HFFc6 (cell line): ENCODE measurements at places on chromosomes 12 and 14. TPM values are rescaled to one million over a fixed set of nuclear protein-coding genes. Genes with fewer than 3 reads are reported as not detected.
A peak's percentile ranks its signal among the peaks of the same experiment; 100 is the strongest.

RNASE3 gene
- not detected in 3 replicates for total RNA-seq

FOXN4 gene
- total RNA-seq: not detected in 3 replicates

DNA sequence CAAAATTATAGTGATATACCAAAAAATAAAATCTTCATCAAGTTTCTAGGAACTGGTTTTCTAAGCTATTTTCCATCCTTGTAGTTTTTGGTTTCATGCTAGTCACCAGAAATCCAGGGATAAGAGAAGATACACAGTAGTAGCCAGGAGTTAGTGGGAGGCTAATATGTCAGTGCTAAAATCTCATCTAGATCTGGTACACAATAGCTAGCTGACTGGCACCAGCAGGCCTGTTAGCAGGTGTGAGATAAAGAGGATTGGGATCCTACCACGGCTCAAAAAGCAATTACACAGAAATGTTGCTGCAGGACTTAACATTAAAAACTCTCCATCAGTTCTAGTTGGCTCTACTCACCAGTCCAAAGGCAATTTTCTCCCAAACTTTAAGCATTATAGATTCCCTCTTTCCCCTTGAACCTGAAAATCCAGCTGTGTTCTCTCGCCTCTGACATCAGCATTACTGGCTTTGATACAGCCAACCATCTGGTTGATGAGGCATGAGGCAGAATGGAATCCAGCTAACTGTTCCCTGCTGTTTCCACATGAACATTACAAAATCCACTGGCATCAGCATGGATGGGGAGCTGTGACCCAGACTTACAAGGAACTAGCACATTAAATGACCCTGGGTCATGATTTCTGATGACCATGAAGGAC lies 41.8 kb upstream of the CCDC196 start:
- 0 out of 2 replicates have a peak, but pooled peaks cover 8% of the 10 kb centered on the region for H3K36me3 ChIP-seq
- H3K27ac ChIP-seq: no peak overlapping the region
- peaks cover 2% of the 10 kb centered on the region; the same call in 1 of the 2 replicates for H3K27me3 ChIP-seq
- DNase-seq: no peak

DNA sequence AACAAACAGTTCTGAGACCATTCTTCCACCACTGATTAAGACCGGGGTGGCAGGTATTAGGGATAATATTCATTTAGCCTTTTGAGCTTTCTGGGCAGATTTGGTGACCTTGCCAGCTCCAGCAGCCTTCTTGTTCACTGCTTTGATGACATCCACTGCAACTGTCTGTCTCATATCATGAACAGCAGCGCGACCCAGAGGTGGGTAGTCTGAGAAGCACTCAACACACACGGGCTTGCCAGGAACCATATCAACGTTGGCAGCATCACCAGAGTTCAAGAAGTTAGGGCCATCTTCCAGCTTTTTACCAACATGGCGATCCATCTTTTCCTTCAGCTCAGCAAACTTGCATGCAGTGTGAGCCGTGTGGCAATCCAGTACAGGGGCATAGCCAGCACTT lies 16.9 kb downstream of the AEBP2 start:
- no peak for DNase-seq
- no peaks in the 10 kb centered on the region; the same call in none of the 2 replicates for H3K27me3 ChIP-seq
- H3K27ac ChIP-seq: no peak overlapping the region
- no peak overlapping the region for H3K4me3 ChIP-seq
- H3K4me1 ChIP-seq: peaks cover 6% of the 10 kb centered on the region; the same call in 1 of the 2 replicates

DNA sequence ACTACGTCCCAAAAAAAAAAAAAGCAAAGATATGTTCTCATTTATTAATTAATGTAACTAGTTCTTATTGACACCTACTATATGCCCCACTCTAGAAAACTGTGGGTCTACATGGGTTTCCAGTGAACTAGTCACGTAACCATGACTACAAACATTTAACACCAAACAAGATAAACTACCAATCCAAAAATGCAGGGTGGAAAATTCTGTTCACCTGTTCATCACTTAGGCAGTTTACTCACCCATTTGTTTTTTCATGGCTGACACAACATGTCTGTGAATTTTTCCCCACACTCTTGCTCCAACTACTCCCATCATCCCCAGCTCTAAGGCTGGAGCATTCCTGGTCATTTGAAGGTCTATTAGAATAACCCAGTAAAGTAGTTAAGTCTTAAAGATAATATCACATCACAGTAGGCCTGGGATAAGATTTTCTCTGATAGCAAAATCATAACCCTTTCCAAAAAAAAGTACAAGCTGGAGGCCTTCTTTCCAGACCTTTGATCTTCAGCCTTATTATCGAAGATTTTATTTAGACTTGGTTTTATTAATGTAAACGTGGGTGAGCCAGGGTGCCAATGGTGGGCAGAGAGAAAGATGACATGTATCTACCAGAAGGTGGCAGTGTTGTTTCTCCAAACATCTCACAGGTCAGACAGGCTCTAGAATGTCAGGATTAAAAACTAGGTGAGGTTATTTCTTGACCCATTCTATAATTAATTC lies 61.6 kb upstream of the DAAM1 start:
- no peaks in the 10 kb centered on the region for H3K36me3 ChIP-seq
- peak; percentile 53 for DNase-seq

DNA sequence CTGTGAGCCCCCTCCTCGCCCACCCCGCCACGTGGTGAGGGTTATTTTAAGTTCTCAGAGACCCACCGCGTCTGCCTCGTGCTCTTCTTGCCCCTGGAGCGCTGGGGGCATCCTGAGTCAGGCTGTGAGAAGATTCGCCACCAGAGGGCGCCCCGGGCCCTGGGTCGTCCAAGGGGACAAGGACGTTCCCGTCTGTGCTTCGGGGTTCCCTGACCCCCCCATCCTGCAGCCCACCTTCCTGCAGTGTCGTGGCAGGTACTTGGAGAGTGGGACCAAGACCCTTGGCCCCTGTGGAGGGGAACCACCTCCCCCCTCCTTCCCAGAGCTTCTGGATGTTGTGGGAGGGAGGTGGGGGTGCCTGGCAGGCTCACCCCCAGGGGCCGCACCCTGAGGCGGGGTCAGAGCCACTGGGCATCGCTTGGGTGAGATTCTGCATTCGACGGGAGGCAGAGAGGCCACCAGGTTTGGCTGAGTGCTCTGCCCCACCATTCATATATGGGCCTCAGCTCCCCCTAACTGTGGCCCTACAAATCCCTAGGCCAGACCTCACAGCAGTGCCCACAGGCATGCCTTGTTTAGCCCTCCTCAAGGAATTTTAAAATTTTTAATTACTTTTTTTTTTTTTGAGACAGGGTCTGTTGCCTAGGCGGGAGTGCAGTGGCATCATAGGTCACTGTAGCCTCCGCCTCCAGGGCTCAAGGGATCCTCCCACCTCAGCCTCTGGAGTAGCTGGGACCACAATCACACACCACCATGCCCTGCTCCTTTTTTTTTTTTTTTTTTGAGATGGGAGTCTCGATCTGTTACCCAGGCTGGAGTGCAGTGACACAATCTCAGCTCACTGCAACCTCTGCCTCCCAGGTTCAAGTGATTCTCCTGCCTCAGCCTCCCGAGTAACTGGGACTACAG lies 17.0 kb downstream of the RHOF start:
- H3K4me3 ChIP-seq: no peak overlapping the region
- peaks cover 10% of the 10 kb centered on the region for H3K4me1 ChIP-seq
- no peak for DNase-seq
- H3K36me3 ChIP-seq: no peaks in the 10 kb centered on the region
- H3K27ac ChIP-seq: no peak overlapping the region
- 0 out of 2 replicates have a peak, but pooled peaks cover 2% of the 10 kb centered on the region for H3K27me3 ChIP-seq

FAM186B gene
- 0.18 to 0.36 TPM (median 0.26 TPM) in 3 replicates for total RNA-seq

GRCh38 chr14:100841761-100842403 lies 16.0 kb downstream of the MEG3 start:
- H3K36me3 ChIP-seq: peaks cover 14% of the 10 kb centered on the region
- H3K4me1 ChIP-seq: peaks cover 50% of the 10 kb centered on the region
- peak overlapping the region; percentile 11; the same call in 1 of the 2 replicates for H3K4me3 ChIP-seq
- H3K27me3 ChIP-seq: peaks cover 28% of the 10 kb centered on the region

DNA sequence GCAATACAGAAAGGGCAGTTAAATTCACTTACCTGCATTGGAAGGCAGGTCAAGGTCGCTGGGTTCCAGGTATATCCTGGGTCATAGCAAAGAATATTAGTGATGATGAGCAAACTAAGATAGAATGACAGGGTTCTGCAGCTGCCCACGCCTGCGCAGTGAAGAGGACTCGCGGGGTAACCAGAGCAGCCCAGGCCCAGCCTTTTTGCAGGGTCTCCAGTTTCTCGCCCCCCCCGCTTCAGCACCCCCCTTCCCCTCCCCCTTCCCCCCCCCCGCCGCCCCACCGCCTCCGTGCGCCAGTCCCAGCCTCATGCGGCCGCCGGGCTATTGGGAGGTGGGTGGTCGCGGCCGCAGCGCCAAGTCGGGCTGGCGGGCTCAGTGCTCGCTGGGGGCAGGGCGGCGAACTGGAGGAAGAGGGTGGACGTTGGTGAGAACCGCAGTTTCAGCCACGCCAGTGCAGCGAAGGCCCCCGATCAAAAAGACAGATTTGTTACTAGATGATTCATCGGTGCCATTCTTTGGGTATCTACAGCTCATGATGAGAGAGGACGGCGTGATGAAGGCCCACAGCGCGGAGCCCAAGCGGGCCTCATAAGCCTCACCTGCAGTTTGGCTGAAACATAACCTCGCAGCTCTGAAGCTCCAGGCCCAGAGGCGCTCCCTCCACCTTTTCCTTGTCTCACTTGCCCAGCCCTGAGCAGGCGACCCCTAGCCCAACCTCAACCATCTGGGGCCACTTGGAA lies 20.2 kb downstream of the SLC2A3 start:
- H3K36me3 ChIP-seq: peaks cover 28% of the 10 kb centered on the region
- DNase-seq: no peak
- H3K27me3 ChIP-seq: peaks cover 4% of the 10 kb centered on the region
- no peak overlapping the region for H3K4me3 ChIP-seq
- 0 out of 2 replicates have a peak, but pooled peaks cover 6% of the 10 kb centered on the region for H3K4me1 ChIP-seq
- no peak overlapping the region for H3K27ac ChIP-seq

DNA sequence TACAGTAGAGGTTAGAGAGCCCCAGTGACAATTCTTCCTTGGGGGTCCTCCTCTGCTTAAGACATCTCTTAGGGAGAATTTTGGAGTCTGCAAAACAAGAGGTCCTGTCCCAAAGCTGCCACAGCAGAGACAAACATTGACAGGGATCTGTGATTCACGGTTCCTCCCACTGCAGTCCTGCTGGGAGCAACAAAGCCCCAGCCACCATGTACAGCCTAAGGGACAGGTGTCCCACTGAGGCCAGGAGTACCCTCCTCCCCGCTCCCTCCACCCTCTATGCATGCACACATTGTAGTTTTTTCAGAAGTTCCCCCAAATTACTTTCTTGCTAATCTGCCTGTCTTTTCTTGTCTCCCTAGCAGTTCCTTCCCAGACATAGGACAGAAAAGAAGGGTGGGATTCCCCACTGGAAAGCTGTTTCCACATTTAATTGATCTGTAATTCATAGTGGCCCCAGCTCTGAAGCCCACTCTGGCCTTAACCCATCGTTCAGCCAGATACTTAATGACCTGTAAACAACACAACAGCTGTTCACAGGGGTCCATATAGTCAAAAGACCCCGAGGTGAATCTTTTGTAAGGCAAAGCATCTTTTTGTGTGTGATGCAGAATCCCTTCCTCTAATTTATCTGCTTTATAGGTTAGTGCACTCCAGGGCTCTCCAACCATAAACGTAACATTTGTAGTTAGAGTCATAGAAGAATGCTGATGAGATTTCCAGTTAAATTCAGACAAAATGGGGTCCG lies 13.9 kb upstream of the PRICKLE1 start:
- no peak for DNase-seq
- no peak overlapping the region for H3K4me3 ChIP-seq
- no peak overlapping the region for H3K27ac ChIP-seq
- no peaks in the 10 kb centered on the region for H3K4me1 ChIP-seq
- no peaks in the 10 kb centered on the region for H3K36me3 ChIP-seq

DNA sequence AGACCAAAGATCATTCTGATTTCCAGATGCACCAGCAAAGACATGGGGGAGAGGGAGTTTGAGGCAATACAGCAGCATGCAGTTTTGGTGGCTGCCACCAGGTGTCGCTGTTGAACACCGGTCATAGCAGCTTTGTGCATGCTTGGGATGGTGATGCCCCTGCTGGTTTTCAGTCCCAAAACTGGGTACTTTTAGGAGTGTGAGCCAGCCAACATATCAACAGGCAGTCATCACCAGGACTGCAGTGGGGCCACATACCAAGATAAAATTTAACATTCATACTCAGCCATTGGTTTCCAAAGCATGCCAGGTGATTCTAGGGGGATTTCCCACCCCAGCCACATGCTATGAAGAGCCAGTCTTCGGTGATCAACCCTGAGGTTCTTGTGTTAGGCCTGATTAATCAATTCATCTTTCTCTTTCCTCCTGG lies 64.2 kb downstream of the PHETA1 start:
- no peak overlapping the region for H3K27ac ChIP-seq
- no peak for DNase-seq
- no peaks in the 10 kb centered on the region for H3K27me3 ChIP-seq
- H3K4me3 ChIP-seq: no peak overlapping the region
- no peaks in the 10 kb centered on the region for H3K4me1 ChIP-seq
- H3K36me3 ChIP-seq: peaks cover 12% of the 10 kb centered on the region

CCDC175 gene
- not detected in 3 replicates for total RNA-seq

- H3K4me1 ChIP-seq: peaks cover 7% of the 10 kb centered on the region; the same call in 1 of the 2 replicates
- DNase-seq: peak; percentile 43
- H3K4me3 ChIP-seq: no peak overlapping the region
- H3K27ac ChIP-seq: no peak overlapping the region
Observed at GRCh38 chr14:67583711-67584644, 16.1 kb downstream of the PIGH start.

- no peaks in the 10 kb centered on the region for H3K36me3 ChIP-seq
- DNase-seq: no peak
- no peak overlapping the region for H3K27ac ChIP-seq
- no peak overlapping the region for H3K4me3 ChIP-seq
- H3K4me1 ChIP-seq: no peaks in the 10 kb centered on the region
Observed at GRCh38 chr14:36746872-36747271, 85.2 kb downstream of the PAX9 start.

DNA sequence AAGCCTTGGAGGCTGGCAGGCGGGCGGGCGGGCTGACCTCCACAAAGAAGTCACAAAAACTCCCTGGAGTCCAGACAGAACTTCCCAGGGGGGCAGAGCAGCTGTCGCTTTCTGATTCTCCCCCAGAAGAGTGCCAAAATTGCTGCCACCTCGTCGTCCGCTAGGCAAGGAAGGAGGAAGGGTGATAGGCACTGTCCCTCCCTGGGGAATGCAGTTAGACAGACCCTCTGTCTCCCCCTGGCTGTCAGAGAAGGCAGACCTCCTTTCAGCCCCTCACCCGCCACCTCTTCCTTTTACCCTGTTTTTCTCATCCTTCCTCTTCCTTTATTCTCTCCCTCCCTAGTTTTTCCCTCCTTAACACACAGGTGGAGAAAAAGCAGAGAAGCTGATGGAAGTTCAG lies 18.7 kb downstream of the GRIN2B start:
- H3K4me1 ChIP-seq: no peaks in the 10 kb centered on the region
- no peak overlapping the region for H3K4me3 ChIP-seq
- no peaks in the 10 kb centered on the region; the same call in 1 of the 2 replicates for H3K27me3 ChIP-seq
- H3K27ac ChIP-seq: no peak overlapping the region
- peaks cover 4% of the 10 kb centered on the region; the same call in 1 of the 2 replicates for H3K36me3 ChIP-seq
- DNase-seq: no peak

- H3K27me3 ChIP-seq: peaks cover 2% of the 10 kb centered on the region; the same call in 1 of the 2 replicates
- H3K4me3 ChIP-seq: peak overlapping the region; percentile 37
- H3K4me1 ChIP-seq: peaks cover 60% of the 10 kb centered on the region
- peaks cover 30% of the 10 kb centered on the region for H3K36me3 ChIP-seq
- peak; percentile 23 for DNase-seq
- H3K27ac ChIP-seq: peak overlapping the region; percentile 51
Observed at GRCh38 chr12:64039281-64039871, 182.7 kb downstream of the KICS2 start.
